ENCODE measurements at places on chromosomes 11 and 22.

- DNase-seq: no peak
These were observed 36.8 kb downstream of the WNT11 start for GRCh38 chr11:76169473-76169896.

- DNase-seq: peak; percentile 50
These were observed 67.2 kb upstream of the BMAL1 start for GRCh38 chr11:13210424-13210823.

- peak; percentile 34 for DNase-seq
These were observed at the start of gene MMP11 for GRCh38 chr22:23772649-23773473. MMP11 (plus strand) TSS chr22:23772849; CDS start chr22:23772871, 22 bp downstream.

DNA sequence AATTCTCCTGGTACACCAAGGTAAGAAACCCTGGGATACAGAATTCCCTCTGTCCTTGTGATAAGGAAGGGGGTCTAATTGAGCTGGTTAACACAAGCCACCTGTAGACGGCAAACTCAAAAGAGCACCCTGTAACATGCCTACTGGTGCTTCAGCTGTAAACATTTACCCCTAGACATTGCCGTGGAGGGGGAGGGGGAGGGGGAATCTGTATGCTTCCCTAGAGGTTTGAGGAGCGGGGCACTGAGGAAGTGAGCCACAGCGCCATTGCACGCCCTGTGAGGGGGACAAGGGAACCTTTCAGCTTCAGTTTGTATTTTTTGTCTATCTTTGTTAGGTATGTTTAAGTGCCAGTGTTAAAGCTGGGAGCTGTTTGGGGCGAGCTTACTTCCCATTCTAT is 99.8 kb downstream of the AASDHPPT start:
- DNase-seq: no peak

- no peak for DNase-seq
These were observed 179.4 kb downstream of the ETS1 start for GRCh38 chr11:128407962-128408361.

DNA sequence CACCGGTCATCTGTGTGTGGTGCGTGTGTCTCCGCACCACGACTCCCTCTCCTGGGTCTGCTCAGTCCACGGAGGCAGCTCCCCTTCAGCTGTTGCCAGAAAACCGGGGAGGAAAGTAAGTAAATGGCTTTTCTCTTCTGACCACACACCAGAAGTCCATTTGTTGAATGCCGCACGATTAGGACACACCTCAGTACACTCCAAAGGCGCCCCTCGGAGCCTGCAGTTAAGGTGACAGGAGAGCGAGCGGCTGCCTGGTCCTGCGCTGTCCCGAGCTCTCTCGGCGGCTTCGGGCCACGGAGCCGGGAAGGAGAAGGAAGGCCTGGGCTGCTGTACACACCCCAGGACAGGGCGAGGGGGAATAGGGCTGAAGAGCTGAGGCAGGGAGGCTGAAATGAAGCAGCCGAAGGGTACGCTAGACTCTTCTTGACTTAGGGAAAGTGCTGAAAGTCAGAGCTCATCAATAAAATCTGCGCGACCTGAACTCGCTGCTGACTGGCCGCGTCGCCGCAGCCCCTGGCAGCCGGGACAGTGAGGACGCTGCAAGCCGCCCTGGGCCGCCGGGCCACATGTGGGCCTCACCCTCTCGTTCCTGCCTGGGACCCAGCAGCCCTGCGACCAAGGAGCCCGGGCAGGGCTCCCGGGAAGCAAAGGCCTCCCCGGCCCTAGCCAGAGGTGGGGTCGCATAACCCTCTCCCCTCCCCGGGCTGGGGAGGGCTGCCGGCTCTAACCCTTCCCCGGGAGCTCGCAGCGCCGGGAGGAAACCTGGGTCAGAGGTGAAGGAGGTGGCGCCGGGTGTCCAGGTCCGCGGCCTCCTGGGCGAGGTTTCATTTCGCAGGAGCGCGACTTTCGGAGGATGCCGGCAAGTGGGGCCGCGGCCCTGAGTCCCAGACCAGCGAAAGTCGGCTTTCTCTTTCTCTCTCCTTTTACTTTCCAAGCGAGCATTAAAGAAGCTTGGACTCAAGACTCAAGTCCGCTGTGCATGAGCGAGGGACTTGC is 1.6 kb upstream of the PAX6 start:
- no peak for DNase-seq

GRCh38 chr22:44685384-44686056 is 16.5 kb upstream of the PRR5 start:
- peak; percentile 18 for DNase-seq

DNA sequence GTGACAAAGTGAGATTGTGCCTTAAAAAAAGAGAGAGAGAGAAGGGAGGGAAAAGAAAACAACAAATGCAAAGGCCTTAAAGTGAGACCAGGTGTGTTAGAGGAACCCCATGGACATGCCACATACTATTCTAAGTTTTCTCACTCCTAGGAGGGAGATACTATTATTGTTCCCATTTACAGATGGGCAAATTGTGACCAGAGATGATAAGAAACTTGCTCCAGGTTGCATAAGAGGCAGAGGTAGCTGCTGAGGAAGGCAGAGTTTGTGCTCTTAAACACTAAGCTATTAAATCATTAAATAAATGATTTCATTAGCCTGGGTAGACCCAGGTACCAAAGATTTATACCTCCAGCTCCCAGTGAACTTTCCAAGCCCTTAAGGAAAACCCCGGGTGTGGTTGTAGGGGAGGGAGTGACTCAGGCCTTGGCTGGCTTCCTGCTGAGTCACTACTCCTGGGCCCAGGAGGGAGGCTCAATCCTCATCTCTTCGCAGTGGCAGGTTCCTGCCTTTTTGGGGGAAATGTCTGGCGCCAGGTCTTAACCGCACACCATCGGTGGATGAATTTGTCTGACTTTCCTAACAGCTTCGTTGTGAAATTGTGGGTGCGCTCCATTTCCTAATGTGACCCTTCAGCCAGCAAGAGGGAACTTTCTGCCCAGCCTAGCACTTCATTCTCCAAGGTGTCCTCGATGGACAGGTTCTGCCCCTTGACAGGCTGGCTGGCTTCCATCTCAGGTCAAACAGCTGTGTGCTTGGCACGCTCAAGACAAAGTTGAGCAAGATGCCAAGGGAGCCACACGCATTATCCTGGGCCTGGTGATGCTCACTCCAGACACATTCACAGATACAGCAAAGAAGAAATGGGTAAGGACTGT is 33.4 kb upstream of the PTPRJ start:
- no peak for DNase-seq

DNA sequence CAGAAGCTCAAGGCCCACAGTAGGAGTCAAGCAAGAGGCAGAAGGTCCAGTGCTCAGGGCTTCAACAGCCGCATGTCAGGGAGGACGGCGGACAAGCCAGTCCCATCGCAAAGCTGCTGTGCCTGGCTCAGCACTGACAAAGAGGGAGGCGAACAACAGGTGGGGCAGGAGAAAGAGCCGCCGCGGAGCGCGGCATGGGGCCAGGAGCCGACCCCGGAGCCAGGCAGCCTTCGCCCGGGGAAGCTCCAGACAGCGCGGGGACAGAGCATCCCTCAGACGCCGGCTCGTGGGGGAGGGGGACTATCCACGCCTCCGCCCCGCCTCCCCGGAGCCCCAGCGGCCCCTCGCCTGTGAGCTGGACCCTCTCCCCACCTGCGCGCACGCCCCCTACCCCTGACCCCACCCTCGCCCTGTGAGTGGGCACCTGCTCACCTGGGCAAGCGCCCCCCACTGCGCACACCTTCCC is 369 bp downstream of the DHCR7 start:
- DNase-seq: no peak

DNA sequence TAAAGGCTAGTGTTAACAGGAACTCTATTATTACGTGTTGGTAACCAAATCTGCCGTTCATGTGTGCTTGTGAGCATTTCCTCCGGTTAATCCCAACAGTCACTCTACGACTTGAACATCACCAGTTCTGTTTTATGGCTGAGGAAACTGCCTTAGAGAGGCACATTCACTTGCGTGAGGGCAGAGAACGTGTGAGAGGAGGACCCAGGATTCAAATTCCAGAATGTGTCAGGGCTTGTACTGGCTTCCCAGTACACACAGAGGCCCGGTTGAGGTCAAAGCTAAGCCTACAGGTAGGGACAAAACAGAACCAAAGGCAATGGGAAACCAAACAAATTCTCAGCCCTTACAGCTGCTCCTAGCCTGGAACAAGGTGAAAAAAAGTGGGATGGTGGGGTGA is 66.9 kb upstream of the TENM4 start:
- DNase-seq: no peak

DNA sequence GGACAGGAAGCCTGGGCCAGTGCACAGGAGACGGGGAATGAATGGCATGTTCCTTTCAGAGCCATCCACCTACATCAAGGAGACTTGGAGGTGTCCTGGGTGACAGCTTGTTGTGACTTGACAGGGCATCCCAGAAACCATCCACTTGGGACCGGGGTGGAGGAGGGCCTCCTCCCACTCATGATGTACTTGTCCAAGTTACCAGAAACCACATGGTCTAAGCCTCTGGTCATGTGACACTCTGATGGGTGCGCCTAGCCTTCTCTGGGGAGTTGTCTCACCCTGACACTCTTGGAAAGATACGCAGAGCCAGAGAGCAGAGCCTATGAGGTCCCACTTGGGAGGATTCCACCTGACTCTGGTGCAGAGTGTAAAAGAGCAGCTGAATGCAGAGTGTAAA is 21.6 kb upstream of the FXYD6 start:
- DNase-seq: no peak

DNA sequence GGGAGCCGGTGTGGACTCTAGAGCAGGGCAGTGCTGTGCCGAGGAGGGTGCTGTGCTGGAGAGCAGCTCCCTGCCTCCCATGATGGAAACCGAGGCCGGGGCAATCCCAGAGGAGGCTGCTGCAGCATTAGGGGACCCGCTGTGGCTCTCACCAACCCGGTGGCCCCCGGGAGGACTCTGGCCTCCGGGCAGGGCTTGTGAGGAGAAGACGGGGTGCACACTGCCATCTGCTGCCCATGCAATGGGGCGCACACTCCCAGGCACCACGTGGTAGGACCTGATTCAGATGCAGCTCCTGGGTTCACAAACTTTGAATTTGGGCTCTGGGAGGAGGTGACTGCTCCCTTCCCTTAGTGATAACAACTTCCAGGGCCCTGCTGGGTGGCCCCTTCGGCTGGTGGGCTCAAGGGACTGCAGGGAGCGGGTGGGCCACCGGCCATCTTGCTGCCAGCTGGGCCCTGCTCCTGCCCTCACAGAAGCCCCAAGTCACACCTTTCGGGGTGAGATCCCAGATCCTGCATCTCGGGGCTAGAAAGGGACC is 93.8 kb upstream of the FGF3 start:
- no peak for DNase-seq

DNA sequence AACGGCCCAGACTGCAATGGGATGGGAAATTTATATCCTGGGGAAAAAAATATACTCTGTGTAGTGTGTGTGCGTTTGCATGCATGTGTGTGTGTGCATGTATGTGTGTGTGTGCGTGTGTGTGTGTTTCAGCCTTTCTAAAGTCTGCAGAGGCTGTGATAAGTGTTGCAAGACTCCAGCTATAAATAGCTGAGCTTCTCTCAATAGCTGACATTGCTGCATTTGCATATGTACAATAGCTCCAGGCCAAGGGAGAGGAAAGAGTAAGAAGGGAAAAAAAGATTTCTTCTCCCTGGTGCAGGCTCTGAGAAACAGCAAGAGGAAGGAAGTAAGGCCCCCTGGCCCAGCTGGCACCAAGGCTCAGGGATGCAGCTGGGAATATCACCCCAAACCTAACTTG is 483.0 kb downstream of the MN1 start:
- no peak for DNase-seq

DNA sequence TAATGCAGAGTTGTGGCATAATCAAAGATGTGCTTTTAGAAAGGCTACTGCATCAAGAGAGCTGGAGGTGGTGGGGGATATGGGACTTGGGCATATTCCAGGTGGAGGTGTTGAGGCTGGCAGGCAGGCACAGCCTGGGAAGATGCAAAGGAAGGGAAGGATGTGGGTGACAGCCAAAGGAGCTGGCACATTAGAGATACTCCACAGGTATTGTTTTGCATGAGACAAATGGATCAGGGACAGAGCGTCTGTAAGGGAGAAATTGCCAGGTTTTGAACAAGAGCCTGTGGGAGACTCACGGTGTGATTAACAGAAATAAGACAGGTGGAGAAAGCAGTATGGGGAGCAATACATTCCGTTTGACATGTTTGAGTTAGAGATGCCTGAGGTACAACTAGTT is 263.7 kb downstream of the NELL1 start:
- no peak for DNase-seq

- no peak for DNase-seq
These were observed 17.8 kb downstream of the KIF18A start for GRCh38 chr11:28090052-28090749.

DNA sequence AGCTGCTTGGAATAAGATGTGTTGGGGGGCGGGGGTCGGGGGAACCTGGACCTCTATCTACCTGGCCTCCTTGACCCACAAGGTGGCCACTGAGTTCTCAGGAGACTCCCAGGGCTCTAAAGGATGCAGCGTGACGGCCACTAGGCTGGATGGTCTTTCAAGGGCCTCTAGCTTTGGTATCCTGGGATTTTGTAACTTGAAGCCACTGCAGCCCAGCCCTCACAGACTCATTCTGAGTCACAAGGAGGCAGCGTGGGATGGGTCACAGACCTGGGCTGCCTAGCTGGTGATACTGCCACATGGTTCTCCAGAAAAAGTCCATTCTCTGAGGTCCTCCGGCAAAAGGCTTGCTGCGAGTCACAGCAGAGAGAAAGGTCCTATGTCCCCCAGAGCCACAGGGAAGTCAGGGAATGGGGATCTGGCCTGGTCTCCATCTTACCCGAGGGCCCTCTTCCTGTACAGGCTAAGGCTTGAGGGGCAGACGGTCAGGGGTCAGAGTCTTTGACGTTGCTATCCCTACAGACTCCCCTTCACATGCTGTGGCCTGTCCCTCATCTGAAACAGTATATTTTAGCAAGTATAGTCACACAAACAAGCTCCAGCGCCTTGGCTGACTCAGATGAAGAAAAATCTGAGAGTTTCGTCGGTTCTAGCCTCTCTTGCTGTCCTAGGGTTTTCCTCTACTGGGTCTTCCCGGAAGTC is 52.4 kb downstream of the KCNC1 start:
- no peak for DNase-seq

DNA sequence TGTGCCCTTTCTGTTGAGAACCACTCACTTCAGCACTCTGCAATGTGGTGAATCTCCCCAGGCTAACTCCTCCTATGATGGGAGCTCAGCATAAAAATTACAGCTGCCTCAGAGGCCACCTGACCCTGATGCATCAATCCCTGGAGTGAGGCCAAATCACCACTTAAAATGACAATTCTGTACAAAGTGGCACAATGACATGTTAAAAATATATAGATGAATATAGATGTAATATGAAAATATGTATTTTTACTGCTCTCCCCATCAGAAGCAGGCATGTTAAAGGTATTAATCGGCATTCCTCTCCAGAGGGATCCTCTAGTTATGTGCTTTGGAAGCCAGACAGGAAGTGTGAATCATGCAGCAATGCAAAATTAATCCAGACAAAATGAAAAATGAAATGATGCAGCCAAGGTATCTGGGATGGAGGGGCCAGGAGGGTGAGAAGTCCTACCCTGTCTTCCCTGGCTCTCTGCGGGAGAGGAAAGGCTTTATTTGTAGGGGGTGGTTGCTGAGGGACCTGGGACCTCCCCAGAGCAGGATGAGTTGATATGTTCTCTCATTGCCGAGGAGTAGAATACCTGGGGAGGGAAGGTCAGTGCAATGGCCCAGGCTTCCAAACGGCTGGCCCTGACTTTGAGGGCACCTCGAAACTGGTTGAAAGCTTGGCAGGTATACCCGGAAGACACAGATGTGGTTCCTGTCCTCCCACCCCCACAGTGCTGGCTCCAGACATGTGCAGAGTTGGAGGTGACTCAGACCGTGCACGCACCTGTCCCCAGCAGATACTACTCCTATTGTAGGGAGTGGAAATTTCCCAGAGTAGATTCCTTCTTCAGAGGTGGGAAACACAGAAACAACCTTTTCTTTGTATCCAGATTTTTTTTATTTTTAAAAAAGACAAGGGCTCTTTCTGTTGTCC is 347.9 kb upstream of the NCAM1 start:
- peak; percentile 18 for DNase-seq

- DNase-seq: no peak
These were observed 6.4 kb upstream of the TTLL8 start for GRCh38 chr22:50064453-50064852.

Measured in NCI-H774 (cell line).